Chondrocyte (in vitro differentiated cells): ENCODE measurements at places on chromosomes 13 and 19.

GRCh38 chr13:99648066-99648665 is 146.9 kb downstream of the TM9SF2 start:
- DNase-seq: no peak

- DNase-seq: no peak
These were observed 11.1 kb upstream of the ATP12A start for GRCh38 chr13:24668955-24669582.

DNA sequence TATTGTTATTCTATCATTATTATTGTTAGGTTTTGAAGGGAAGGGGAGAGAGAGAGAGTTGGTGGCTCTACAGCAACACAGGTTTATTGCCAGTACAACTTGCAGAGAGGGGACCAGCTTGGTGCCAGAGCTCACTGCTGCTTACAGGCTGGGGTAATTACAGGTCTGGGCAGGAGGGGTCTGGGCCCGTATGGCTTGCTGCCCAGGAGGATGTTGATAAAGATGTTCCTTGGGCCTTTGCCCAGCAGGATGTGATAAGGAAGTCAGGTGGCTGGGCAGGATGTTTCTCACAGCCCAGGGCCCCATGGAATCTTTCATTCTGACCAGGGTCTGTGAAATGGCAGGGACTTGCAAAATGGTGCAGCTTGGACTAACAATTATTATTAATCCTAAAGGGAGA is 64.2 kb upstream of the ZNF599 start:
- DNase-seq: no peak

DNA sequence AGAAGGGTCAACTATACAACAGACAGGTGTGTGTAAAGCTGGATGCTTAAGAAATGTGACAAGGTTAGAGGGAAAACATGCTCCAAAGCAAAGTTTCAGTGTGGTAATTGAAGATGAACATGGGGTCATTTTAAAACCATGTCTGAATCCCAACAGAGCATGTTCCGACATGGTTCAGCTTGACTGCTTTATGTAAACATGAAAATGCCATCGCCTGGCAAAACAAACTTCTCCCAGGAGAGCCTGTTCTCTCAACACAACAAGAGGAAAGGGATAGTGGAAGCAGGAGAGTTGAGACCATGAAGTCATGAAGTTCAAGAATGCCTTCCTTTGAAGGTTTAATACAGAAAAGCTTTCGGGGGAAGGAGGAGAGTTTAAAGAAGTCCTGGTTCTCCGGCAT is 85.8 kb downstream of the EPSTI1 start:
- DNase-seq: no peak

DNA sequence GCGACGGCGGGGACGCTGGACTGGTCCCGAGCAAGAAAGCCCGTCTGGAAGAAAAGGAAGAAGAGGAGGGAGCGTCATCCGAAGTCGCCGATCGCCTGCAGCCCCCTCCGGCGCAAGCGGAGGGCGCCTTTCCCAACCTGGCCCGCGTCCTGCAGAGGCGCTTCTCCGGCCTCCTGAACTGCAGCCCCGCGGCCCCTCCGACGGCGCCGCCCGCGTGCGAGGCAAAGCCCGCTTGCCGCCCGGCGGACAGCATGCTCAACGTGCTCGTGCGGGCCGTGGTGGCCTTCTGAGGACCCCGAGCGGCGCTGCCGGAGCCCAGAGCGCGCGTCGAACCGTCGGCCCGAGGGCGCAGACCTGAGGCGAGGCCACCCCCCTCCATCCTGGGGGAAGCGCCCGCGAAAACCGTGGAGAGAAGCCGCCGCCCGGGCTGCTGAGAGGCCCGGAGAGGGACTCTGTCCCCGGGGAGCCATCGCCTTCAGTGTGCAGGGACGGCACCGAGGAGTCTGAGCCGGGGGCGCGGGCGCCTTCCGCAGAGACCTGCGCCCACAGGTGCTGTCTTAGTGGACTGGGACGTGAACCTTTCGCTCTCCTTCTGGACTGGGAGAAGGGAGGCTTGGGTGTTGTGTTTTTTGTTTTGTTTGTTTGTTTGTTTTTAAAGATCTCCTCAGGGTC is 3.5 kb downstream of the IER2 start:
- no peak for DNase-seq

GRCh38 chr19:55632463-55632834 is 8.1 kb upstream of the ZNF784 start:
- DNase-seq: no peak
